ENCODE measurements at places on chromosomes 7 and 10.
A peak's percentile ranks its signal among the peaks of the same experiment; 100 is the strongest.

- no peak for DNase-seq
Measured at GRCh38 chr7:3294432-3295100, 6.5 kb upstream of the SDK1 start.

DNA sequence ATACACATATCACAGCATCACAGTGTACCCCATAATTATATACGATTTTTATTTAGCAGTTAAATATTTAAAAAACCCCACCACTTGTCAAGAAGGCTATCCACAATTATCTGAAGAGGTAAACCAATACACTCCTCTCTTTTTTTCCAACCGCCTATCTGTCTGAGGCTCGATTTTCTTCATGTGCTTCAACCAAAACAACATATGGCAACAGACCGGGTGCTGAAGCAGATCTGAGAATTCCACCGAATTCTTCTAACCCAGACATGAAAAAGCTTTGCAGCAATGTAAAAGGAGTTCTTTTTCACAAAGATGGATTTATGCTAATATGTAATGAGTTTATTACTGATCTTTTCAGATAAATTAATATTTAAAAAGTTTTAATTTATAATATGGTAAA lies 132.4 kb upstream of the RHEB start:
- no peak for DNase-seq

- DNase-seq, result no peak
Measured at GRCh38 chr10:59064759-59065539, 111.5 kb upstream of the PHYHIPL start.

GRCh38 chr10:13340626-13341376 lies 7.3 kb downstream of the SEPHS1 start:
- DNase-seq, result no peak

GRCh38 chr10:26737730-26738129 lies 40.2 kb downstream of the PDSS1 start:
- DNase-seq, result no peak

- DNase-seq, result no peak
Measured at GRCh38 chr7:36100634-36101033, 52.4 kb upstream of the EEPD1 start.

DNA sequence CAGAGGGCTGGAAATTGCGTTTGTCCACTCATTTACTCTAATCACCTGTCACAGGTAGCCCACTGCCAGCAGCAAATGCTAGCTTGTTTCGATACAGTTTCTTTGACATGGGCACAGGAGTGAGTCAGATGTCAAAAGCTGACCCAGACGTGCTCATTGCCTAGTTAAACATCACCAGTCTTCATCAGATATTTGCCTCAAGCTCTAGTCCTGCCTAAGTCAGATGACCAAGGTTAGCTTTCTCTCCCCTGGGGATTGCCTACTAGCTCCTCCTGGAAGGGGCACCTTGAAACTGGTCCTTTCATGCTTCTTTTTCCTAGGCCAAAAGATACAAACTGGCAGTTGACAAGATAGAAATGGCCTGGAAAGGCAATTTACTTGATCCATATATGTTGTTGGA lies 35.2 kb downstream of the GPAM start:
- no peak for DNase-seq

DNA sequence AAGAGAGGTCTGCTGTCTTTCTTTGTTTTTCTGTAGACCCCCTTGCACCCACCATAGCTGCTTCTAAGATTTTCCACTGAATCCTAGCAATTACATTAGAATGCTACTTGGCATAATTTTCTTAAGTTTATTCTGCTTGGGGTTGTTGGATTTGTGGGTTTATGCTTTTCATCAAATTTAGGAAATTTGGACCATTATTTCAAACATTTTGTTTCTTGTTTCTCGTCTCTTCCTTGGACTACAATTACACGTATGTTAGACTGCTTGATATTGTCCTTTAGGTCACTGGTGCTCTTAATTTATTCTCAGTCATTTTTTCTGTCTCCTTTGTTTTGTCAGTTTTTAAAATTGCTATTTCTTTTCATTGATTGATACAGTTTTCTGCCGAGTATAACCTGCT lies 65.8 kb downstream of the FANK1 start:
- DNase-seq, result no peak

DNA sequence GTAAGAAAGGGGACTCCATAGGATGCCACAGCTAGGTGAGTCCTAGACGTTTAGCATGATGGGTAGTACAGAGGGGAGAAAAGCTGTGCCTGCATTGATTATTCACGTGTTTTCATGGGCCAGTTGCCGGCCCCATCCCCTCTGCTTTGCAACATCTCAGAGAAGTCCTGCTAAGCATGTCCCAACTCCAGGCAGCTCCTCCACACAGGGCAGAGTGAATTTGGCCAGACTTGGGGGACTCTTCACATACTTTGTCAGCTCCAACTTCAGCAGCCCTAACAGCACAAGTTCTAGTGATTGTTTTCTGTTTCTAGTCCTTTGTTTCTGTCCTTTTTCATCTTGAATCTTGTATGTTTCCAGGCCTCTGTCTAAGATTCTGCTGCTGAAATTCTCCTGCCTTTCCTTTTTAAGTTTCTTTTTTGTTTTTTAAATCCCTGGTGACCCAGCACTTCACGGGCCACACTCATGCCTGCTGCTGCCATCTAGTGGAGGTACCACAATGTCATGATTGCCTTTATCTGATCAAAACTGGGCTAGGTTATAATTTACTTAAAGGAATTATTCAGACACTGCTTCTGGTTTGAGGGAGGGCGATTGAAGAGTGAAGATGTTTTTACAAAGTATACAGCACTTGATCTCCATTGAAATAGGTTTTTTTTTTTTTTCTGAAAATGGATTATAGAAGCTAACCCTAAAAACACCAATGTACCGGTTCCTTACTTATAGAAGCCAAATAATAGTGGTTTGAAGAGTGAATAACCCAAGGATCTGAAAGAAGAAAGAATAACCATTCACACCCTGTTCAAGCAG lies 276.9 kb downstream of the CSTF2T start:
- DNase-seq, result peak; percentile 15

DNA sequence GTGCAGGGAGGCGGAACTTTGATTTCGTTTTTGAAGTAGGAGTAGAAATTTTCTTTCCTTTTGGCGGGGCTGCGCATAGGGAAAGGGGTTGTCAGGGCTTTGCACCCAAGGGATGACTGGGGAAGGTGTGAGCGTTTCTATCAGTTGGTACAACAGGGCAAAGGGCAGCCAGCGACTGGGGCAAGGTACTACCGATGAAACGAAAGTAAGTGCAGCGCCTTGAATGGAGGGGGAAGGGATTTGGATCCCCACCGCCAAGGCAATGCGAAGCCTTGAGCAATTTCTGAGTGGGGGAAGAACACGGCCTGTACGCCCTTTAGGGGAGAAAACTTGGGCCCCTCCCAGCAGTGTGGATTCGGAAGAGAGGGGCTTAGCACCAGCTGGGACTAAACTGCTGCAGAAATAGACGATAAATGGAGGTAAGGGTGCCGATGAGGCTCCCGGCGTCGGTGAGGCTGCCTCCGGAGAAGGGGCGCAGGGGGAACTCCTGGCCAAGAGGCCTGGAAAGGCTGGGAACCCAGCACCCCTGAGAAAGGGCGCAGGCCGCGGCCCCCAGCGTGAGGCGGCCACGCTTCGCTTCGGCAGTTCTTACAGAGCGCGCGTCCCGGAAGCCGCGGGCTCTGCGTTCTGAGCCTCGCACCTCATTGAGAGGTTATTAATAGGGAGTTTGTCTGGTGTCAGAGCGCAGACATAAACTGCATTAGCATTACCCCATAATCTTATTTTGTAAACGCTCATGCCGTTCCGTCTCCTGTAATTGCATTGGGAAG lies 10.0 kb upstream of the TLX1 start:
- no peak for DNase-seq

- no peak for DNase-seq
Measured at GRCh38 chr10:31014161-31014875, 17.3 kb downstream of the ZNF438 start.

- no peak for DNase-seq
Measured at GRCh38 chr7:149785983-149786382, 12.6 kb upstream of the ZNF467 start.

- DNase-seq, result no peak
Measured at GRCh38 chr10:124066781-124067714, 26.4 kb downstream of the CHST15 start.

DNA sequence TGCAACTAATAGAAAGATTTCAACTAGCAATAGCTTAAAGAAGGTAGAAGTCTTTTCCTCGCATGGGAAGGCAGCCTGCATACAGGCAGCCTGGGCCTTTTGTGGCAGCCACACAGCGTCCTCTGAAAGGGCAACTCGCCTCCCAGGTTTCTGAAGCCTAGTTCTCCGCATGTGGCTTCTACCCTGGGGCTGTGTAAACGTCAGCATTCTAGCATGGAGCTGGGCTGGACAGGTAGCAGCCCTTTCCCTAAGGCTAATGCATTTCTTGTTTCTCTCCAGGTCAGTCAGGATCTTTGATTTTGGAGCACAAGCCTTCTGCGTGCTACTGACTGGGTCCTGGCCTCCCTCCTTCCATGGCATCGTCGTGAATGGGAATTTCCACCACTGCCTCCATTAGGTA lies 23.8 kb upstream of the SEC61G start:
- no peak for DNase-seq

DNA sequence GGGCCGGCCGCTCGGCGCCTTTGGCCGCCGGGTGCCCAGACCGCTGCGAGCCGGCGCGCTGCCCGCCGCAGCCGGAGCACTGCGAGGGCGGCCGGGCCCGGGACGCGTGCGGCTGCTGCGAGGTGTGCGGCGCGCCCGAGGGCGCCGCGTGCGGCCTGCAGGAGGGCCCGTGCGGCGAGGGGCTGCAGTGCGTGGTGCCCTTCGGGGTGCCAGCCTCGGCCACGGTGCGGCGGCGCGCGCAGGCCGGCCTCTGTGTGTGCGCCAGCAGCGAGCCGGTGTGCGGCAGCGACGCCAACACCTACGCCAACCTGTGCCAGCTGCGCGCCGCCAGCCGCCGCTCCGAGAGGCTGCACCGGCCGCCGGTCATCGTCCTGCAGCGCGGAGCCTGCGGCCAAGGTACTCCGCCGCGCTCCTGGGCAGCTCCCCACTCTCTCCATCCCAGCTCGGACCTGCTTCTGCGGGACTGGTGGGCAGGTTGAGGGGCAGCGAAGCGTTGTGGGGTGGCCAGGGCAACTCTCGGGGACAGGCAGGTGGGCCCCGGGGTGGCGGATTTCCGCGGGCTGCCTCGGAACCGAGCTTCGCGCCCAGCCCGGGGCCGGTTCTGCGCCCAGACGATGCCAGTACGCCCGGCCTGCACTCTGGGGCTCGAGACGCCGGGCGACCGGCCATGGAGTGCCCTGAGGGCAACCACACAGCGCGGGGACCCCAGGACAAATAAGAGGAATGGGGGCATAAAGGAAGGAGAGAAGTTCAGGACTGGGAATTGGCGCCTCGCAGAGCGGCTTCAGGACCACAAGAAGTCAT lies 578 bp downstream of the HTRA1 start:
- no peak for DNase-seq

GRCh38 chr7:66604198-66604597 lies 24.5 kb upstream of the KCTD7 start:
- DNase-seq, result no peak

DNA sequence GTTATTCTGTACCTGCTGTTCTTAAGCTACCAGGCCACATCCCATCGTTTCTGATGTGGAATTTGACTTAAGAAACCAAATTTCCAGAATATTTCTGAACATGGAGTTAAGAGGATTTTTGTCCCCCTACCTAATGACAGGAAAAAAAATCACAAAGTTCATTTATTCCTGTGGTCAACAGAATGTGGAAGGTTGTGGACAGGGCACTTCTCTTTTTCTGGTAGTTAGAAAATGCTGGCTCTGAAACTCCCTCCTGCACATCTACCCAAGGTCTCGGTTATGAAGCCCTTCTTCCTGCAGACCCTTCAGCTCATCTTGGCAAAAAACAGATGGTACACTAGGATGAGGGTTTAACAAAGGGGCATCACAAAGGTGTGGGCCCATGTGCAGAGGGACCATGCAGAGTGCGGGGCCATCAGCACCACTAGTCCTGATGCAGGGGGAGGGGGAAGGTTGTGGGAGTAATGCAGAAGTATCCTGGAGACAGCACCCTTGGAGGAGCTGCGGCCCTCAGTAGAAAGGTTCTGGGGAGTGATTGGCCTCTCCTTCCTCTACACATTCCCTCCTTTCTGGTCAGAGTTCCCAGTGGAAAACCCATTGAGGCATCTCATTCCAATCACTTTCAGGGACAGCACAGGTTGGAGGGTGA lies 9.8 kb downstream of the ALOX5 start:
- no peak for DNase-seq

DNA sequence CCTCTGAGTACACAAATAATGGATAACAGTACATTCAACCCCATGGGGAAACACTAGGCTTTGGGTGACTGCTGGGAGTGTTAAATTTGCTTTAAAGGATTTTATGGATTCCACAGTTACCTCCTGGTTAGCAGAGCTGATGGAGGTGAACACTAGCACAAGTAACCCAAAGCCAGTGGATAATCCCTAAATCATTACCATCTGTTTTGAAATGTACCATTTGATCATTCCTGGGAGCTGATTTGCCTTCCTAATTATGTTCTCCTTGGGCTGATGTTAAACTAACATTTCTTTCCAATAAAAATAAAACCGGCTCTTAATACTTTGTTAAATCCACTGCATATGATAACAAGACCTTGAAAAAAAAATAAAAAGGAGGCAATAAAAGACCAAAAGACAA lies 493.9 kb downstream of the PLXNA4 start:
- DNase-seq, result no peak

GRCh38 chr10:21172930-21173801 lies 276.1 kb upstream of the NEBL start:
- no peak for DNase-seq

- no peak for DNase-seq
Measured at GRCh38 chr10:132020456-132020855, 38.7 kb upstream of the BNIP3 start.

DNA sequence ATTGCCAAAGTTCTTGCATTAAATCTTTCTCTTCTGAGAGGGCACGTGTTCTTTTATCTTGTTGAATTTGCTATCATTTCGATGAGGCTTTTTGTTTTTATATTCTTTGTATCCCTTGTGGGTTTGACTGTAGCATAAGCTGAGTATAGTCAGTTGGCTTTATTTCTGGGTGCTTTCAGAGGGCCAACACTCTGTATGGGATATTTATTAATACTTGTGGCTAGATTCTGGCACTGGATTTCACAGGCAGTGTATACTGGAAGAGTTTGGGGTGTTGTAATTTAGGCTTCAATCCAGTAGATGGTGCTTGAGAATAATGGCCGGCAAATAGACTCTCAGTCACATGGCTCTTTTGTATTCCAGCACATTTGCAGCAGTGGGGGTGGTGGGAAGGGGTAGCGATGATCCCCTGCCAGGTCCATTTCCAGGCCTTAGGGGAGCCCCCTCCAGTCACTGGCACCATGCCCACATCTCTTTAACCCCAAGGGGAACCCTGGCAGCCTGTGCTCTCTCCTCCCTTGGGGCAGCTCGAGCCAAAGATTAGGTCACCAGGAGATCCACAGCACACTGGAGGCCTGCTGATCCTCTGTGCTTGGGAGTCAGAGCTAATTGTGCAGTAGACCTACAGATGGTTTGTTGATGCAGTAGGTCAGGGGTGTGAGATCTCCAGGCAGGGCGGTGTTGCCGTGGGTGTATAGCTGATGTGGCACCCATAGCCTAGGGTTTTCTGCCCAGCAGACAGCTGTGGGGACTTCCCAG lies 81.8 kb downstream of the PTPN20 start:
- DNase-seq, result peak; percentile 4

DNA sequence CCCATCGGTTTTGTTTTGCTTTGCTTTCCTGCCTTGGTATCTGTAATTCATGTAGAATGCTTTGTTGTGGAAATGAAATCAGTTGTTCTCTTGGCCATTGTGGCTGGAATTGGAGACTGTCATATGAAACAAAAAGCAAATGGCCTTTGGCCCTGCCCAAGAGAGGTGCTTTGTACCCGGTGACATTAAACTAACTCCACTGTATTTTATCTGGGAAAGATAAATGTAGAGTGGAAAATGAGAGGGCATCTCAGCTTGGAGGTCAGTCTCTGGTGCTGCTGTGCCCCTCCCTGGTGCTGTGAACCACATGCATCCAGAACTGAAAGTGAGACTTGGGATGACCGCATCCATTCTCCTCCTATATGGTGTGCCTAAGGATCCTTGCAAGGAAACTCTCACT lies 75.4 kb downstream of the CDK1 start:
- no peak for DNase-seq
